ENCODE measurements at places on chromosomes 3 and 15. TPM values are rescaled to one million over a fixed set of nuclear protein-coding genes. Genes with fewer than 3 reads are reported as not detected.

The KLF15 gene
- total RNA-seq: 5.3 TPM

The PTPRG gene
- 54.5 TPM for total RNA-seq

The CHST13 gene
- total RNA-seq: not detected

The GP5 gene
- total RNA-seq: 0.15 TPM

The IRAK2 gene
- 7.0 TPM for total RNA-seq

DNA sequence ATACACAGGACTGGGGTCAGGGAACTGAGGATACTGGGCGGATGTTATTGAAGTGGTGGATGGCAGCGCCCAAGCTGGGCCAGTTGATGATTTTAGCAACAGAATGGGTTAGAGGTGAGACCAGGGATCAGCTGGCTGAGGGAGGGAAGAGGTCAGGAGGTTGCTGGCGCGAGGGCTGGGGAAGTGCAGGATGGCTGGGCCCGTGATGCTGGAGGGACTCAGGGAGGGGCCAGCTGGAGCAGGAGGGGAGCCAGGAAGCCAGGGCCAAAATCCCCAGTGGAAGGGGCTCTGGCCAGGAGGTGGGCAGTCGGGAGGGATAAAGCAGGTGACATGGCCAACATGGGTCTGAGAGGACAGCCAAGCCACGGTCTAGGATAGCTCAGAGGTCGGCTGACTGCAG is 178.0 kb downstream of the NSMCE3 start:
- no peak for DNase-seq

DNA sequence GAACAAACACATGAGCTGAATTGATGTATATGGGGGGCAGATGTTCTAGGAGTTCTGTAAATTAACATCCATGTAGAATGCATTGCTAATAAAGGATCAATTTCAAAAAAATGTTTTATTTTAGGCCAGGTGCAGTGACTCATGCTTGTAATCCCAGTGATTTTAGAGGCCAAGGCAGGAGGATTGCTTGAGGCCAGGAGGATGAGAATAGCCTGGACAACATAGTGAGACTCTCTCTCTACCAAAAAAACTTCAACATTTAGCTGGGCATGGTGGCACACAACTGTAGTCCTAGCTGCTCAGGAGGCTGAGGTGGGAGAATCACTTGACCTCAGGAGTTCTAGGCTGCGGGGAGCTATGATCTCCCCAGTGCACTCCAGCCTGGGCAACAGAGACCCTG is 6.5 kb upstream of the NUP210 start:
- no peak for DNase-seq

GRCh38 chr3:28125342-28125741 is 116.1 kb upstream of the CMC1 start:
- no peak for DNase-seq

DNA sequence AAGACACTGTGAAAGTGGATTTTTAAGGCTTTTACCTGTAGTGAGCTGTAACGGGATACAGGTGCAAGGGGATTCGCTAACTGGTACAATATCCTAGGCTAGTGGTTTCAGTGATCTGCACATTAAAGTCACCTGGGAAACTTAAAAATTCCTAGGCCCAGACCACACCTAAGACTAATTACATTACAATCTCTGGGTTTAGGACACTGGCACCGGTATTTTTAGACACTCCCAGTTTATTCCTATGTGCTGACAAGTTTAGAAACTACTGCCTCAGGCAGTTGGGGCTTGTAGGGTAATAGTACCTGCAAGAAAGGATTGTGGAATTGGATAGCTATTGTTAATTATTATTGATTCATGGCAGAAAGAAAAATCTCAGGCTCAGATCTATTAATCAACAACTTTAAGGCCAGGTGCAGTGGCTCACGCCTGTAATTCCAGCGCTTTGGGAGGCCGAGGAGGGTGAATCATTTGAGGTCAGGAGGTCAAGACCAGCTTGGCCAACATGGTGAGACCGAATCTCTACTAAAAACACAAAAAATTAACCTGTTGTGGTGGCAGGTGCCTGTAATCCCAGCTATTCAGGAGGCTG is 50.4 kb upstream of the CASR start:
- DNase-seq: no peak

GRCh38 chr15:93028111-93028631 is 60.8 kb downstream of the RGMA start:
- DNase-seq: no peak

DNA sequence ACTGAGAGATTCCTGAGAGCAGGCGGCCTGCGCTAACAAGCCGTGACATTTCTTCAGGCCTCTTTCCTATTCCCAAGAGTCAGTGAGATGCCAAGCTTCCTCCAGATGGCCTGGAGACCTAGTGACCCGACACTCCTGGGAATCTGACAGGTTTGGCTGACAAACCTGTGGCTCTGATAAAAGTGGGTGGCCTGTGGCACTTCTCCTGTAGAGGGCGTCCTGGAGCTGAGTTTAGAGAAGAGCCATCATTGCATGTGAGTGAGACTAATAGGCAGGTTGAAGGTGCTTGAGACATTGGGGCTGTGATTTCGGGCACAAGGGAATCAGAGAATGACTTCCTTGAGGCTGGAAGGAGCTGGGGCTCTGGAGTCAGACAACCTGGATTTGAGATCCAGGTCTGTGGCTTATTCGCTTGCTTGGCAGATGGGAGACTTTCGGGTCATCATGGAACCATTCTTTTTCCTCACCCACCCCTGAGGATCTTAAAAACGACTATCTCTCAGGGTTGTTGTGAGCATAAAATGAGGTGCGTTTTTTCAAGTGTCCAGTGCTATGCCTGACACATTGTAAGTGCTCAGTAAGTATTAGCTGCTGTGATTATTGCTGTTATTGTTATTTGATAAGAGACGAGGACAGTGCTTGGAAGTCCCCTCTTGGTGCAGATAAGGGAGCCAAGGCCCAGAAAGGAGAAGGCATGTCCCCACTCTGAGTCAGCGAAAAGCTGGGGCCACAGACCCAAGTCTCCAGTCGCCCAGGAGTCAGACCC is 77.2 kb downstream of the SCN10A start:
- peak; percentile 71 for DNase-seq

- no peak for DNase-seq
Observed at GRCh38 chr3:29701326-29701983, 420.6 kb downstream of the RBMS3 start.

- no peak for DNase-seq
Observed at GRCh38 chr15:65423150-65423975, 616 bp upstream of the IGDCC4 start.

DNA sequence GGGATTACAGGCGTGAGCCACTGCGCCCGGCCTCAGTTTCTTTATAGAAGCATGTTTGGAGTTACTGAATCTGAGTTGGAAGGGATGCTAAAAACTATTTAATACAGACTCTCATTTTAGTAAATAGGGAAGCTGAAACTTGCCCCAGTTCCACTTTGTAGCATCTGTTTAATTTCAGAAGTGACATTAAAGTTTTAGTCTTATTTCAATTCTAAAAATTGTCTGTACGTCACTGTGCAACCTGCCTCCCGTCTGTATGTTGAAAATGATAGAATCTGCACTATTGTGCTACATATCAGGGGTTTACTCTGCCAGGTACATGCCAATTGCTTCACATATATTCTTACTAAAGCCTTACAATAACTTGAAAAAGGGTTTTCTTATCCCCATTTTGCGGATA is 15.3 kb downstream of the CNOT10 start:
- no peak for DNase-seq

All from MCF 10A (cell line).